ENCODE measurements at places on chromosomes 3 and 15. TPM values are rescaled to one million over a fixed set of nuclear protein-coding genes. Genes with fewer than 3 reads are reported as not detected.

DNA sequence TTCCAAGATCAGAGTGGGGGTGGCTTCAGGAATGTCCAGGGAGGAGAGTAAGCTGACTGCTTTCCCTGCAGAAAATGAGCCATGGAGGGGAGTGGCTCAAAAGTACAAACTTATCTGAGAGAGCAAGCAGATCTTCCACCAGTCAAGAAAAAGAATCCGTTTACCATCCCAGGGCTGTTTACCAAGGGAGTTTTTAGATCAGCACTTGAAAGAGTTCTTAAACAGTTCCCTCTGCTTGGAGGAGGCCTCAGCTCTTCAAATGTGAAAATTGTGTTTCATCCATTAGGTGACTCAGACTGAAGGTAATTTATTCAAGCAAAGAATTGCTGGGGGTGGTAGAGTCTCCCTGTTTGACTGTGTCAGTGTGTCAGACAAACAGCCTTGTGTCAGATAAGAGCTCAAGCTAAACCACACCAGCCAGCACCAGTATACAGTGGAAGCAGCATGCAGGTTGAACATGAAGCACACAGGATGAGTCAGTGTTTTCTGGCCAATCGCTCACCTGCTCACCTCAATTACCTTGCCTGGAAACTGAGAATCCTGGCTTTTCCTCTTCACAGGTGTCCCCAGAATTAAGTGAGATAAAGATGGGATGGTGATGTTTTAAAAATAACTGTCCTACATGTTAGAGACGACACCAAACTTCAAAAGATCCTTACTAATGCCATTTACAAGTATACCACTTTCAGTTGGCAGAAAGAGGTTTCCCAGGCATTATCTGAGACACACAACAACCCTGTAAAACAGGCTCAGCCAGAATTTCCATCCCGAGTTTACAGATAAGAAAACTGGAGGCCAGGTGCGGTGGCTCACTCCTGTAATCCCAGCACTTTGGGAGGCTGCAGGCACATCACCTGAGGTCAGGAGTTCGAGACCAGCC, 21.7 kb downstream of the SH3BP5 start:
- DNase-seq, result no peak

DNA sequence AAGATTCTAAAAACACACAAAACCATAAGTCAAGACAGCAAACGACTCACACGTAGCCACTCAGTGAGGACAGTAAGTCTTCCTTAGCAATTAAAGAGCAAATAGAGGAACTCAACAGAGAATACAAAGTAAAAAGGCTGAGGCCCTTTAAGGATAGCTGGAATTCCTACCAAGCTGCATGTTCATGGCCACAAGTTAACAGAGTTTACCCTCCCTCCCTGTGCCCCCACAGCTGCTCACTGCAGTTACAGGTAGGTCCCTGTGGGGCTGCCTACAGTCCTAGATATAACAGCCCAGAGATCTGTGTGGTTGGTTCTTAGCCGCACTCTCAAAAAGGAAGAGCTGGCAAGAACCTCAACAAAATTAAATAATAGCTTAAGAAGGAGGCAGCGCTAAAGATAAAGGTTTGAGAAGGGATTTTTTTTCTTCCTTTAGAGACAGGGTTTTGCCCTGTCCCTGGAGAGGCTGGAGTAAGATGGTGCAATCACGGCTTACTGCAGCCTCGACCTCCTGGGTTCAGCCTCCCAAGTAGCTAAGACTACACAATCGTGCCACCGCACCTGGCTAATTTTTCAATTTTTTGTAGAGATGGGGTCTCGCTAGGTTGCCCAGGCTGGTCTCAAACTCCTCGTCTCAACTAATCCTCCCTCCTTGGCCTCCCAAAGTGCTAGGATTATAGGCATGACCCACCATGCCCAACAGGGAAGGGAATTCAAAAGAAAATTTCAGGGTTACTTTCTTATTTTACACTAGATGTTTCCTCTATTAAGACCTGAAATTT, 19.3 kb downstream of the SFMBT1 start:
- DNase-seq, result no peak

- DNase-seq, result no peak
Observed at GRCh38 chr3:171598990-171599389, 138.8 kb upstream of the TNIK start.

DNA sequence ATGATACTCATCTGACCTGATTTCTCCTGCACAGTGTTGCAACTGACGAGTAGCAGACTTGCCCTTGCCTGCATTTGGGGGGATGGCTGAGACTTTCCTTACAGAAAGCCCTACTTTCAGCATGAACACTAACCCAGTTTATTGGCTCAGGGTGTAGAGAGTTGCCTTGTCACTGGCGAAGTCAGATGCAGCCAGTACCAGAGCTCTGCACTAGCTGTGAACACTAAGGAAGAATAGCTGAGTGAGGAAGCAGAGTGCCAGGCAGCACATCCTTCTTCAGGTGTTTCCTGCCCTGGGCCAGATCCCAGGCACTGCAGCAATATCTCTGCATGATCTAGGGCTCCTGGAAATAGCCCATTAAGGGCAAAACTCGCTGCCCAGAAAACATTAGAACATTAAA, 154.0 kb upstream of the SYNPR start:
- no peak for DNase-seq

NXPE3 gene
- 37.4 TPM for total RNA-seq

DNA sequence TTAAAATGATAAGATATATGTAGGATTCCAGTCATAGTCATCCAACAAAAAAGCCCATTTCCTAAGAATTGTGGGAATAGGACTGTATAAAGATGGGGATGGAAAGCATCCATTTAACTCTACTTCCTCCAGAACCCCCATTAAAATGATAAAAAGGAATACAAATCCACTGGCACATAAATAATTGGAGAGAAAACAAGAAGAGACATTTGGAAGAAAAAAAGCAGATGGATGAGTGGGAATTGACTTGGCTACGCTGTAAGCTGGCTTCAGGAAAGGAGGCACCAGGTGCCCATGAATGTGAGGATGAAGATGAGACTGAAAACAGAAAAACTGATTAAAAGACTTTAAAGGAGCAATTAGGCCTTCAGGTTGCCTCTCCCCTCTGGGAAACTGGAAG, 91.8 kb downstream of the ST8SIA2 start:
- DNase-seq, result no peak

GRCh38 chr3:138434276-138434874, at the start of gene ESYT3:
Gene ESYT3, plus strand, starts transcription at chr3:138434616. Its CDS starts 183 bp downstream, at chr3:138434799.
- peak; percentile 83 for DNase-seq

GRCh38 chr15:45111390-45112142, 2.4 kb downstream of the DUOX2 start:
- DNase-seq, result no peak

DNA sequence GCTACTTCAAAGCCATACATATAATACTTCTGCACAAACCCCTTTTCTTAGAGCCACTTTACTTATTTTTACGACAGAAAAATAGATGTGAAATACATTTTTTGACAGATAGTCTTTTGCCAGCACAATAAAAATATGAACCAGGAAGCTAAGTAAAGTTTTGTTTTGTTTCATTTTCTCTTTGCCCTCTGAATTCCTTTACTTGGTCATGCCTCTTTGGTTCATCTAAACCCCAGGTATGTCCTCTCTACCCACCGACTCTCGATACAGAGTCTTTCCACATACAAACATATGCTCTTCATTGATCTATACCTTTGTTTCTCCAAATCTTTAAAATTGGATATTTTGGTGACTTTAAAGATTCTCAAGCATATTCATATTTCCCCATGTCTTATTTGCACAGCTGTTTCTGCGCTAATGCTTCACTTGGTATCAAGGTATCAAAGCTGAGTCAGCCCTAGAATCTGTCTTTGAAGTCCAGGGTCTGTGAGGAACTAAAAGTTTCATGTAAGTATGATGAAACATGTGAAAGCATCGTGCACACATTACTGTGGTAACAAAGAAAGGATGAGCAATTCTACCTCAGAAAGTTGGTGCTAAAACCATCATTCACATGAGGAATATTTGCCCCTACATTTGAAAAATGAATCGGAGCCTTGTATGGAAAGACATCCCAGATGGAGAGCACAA, 845.4 kb downstream of the NAALADL2 start:
- DNase-seq, result no peak

GRCh38 chr3:44899683-44900367, 25.4 kb downstream of the TGM4 start:
- no peak for DNase-seq

GRCh38 chr15:59384507-59384906, 11.8 kb upstream of the MYO1E start:
- DNase-seq, result no peak

IMP3 gene
- total RNA-seq, result 42.6 TPM
